ENCODE measurements at places on chromosomes 2 and 18.

GRCh38 chr2:121648206-121649148 is 785 bp downstream of the CLASP1 start:
- peaks cover 38% of the 10 kb centered on the region for H3K36me3 ChIP-seq
- H3K4me3 ChIP-seq: peak overlapping the region; percentile 100
- H3K27me3 ChIP-seq: no peaks in the 10 kb centered on the region
- peak; percentile 44 for DNase-seq

GRCh38 chr2:156151351-156151750 is 181.2 kb downstream of the NR4A2 start:
- H3K4me1 ChIP-seq: no peaks in the 10 kb centered on the region
- no peak for DNase-seq
- no peak overlapping the region for H3K27ac ChIP-seq
- no peaks in the 10 kb centered on the region for H3K27me3 ChIP-seq
- no peaks in the 10 kb centered on the region for H3K36me3 ChIP-seq
- H3K4me3 ChIP-seq: no peak overlapping the region

- no peak overlapping the region for H3K4me3 ChIP-seq
- no peaks in the 10 kb centered on the region for H3K4me1 ChIP-seq
- no peak for DNase-seq
- H3K36me3 ChIP-seq: no peaks in the 10 kb centered on the region
These were observed 90.4 kb upstream of the LYPD1 start for GRCh38 chr2:132760405-132760804.

DNA sequence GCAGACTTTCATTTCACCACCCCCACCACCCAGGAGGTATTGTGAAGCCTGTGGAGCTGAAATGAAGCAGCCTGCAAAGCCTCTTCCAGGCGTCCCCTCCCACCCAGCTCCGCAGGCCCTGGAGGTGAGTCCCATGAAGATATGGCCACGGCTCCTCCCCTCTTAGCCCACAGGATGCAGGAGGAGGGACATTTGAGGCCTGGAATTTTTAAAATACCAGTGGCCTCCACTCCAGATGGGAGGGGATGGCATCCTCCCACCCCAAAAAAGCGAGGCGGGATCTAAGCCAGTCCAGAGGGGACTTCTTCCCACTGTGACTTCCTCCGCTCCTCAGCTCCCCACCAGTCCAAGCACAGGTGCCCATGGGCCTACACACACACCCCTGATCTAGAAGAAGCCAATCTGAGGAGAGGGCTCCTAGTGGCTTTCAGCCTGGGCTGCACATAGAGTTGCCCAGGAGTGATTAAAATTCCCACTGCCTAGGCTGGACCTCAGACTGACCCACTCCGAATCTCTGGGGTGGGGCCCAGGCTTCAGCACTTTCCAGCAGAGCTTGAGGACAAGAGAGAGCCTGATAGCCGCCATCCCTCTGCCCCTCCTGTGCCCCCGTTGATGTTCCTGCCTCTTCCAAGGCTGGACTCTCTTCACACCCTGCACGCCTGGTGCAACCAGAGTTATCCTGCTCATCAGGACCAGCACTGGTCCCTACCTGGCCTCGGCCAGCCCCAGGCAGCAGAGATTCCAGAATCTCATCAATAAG is 206.9 kb downstream of the TNS1 start:
- peaks cover 6% of the 10 kb centered on the region for H3K36me3 ChIP-seq
- H3K27me3 ChIP-seq: peaks cover 26% of the 10 kb centered on the region
- no peak overlapping the region for H3K4me3 ChIP-seq

- no peak overlapping the region for H3K4me3 ChIP-seq
- H3K4me1 ChIP-seq: no peaks in the 10 kb centered on the region
- no peak for DNase-seq
These were observed 47.6 kb downstream of the BCL11A start for GRCh38 chr2:60505880-60506260.

DNA sequence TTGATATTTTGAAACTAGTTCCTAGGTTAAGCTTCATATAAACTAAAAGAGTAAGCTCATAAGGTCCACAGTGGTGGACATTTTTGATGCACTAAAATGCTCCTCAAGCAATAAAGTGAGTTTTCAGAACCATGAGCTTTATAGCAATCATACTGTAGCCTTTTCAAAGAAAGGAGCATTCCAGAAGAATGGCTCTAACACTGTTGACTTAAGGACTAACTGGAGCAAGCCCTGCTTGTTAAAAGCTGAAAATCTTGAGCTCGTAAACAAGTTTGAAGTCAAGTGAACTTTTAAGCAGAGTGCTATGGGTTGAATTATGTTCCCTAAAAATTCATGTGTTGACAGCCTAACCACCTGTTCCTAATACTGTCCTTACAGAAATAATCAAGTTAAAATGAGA is 38.0 kb downstream of the KYNU start:
- H3K4me1 ChIP-seq: no peaks in the 10 kb centered on the region
- no peaks in the 10 kb centered on the region for H3K36me3 ChIP-seq
- H3K27me3 ChIP-seq: peaks cover 23% of the 10 kb centered on the region
- no peak overlapping the region for H3K4me3 ChIP-seq

DNA sequence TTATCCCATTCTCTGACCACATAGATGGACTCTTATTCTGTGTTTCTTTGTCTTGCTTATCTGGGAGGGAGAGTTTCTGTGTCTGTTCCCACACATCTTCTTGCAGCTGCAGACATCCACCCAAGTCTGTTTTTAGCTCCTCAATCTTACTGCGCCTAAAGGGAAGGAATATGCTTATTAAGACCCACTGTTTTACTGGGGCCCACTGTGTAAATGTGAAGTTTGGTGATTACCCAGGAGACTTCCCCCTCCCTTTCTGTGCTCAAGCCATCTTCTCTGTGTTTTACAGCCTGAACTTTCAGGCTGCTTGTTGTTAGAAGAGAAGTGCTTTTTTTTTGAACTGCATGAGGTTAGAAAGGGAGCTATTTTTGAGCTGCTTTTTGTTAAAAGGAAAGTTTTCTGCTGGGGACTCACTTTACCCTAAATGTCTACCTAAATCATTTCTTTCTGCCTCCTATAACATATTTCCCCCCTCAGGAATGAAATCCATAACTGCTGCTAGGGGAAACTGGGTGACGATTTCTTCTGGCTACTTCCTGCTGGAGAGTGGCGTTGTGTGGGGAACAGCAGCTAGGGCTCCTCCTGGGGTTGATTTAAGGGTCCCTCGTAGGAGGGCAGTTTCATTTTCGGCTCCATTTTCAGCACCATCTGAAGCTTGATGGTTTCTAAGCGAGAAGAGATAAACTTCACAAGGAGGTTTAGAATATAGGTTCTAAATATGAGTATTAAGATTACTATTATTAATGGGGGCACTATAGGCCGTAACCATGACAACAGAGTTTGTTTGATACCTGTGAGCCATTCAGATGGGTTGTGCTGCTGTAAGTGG is 39.5 kb upstream of the GMCL1 start:
- peak overlapping the region; percentile 57 for H3K27ac ChIP-seq
- H3K27me3 ChIP-seq: no peaks in the 10 kb centered on the region
- peak overlapping the region; percentile 44 for H3K4me3 ChIP-seq

- H3K4me3 ChIP-seq: no peak overlapping the region
- DNase-seq: no peak
- H3K27me3 ChIP-seq: no peaks in the 10 kb centered on the region
- H3K4me1 ChIP-seq: no peaks in the 10 kb centered on the region
These were observed 22.8 kb upstream of the TTN start for GRCh38 chr2:178829981-178830380.

DNA sequence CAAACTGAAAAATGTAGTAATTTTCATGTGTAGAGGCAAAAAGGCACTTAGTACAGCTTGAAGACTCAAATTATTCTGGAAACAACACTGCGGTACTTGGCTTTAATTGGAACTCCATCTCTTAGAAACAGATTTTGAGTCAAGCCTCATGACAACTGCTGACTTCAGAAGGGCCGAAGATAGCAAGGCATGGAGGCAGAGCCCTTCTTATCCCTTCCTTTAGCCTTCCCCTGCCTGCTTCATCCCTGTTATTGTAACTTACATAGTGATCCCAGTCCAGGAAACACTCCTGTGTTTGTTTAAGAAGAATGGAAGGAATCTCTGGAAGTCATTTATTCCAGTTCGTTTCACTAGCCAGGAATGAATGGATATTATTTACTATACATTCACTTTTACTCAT is 110.9 kb upstream of the FAM98A start:
- H3K27me3 ChIP-seq: no peaks in the 10 kb centered on the region
- no peak for DNase-seq
- no peaks in the 10 kb centered on the region for H3K36me3 ChIP-seq
- H3K4me3 ChIP-seq: no peak overlapping the region

DNA sequence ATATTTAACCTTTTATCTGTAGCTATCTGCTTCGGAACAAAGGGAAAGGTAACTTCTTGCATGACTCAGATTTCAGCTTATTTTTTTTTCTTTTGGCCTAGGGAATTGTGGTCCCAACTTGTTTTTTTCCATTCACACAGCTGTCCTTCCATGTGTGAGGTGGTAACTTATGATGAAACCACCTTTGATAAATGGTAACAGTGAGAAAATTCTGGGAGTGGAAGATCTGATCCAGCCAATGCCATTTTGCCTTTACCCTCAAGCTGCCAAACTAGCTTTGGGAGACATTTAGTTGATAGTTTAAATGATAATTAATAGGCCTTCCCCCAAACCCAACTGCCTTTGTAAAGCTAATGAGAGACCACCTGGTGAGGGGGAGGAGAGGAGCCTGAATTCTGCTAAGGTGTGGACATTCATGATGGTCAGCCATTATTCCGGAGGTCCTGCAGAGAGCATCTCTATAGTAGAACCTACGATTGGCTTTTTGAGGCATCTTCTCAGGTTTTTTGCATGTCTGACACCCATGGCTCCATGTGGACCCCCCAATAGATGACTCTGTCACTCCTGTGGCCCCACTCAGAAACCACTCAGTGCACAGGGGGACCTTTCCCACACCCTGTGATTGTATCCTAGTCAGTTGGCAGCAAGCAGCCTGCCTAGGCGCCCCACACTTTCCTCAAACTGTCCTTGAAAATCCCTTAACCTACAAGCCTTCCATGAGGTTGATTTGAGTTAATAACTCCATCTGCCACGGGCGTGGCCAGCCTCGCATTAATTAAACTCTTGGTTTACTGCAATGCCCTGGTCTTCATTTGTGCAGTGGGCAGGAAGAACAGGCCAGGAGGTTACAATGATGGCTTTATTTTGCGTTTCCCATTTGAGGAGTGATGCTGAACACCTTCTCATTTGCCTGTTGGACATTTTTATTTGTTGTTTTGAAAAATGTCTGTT is 263.5 kb upstream of the PXDN start:
- no peak overlapping the region for H3K27ac ChIP-seq
- H3K4me1 ChIP-seq: no peaks in the 10 kb centered on the region
- DNase-seq: no peak
- no peak overlapping the region for H3K4me3 ChIP-seq
- H3K27me3 ChIP-seq: peaks cover 7% of the 10 kb centered on the region

GRCh38 chr18:65269375-65269774 is 481.4 kb upstream of the CDH7 start:
- H3K27me3 ChIP-seq: no peaks in the 10 kb centered on the region
- no peak overlapping the region for H3K27ac ChIP-seq
- H3K4me3 ChIP-seq: no peak overlapping the region
- DNase-seq: no peak
- H3K4me1 ChIP-seq: no peaks in the 10 kb centered on the region
- H3K36me3 ChIP-seq: no peaks in the 10 kb centered on the region

GRCh38 chr18:12820506-12820905 is 63.5 kb downstream of the PTPN2 start:
- peaks cover 35% of the 10 kb centered on the region for H3K36me3 ChIP-seq
- peaks cover 11% of the 10 kb centered on the region for H3K4me1 ChIP-seq
- no peak overlapping the region for H3K4me3 ChIP-seq
- peak overlapping the region; percentile 20 for H3K27ac ChIP-seq

- no peaks in the 10 kb centered on the region for H3K36me3 ChIP-seq
- no peaks in the 10 kb centered on the region for H3K4me1 ChIP-seq
- H3K4me3 ChIP-seq: no peak overlapping the region
- H3K27ac ChIP-seq: no peak overlapping the region
These were observed 66.2 kb downstream of the CYP26B1 start for GRCh38 chr2:72081451-72081850.

DNA sequence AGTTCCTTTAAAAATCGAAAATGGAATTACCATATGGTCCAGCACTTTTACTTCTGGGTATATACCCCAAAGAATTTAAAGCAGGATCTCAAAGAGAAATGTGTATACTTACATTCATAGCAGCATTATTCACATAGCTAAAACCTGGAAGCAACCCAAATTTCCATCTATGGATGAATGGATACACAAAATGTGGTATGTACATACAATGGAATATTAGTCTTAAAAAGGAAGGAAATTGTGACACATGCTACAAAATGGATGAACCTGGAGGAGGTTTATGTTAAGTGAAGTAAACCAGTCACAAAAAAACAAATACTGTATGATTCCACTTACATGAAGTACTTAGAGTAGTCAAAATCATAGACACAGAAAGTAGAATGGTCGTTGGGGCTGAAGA is 147.9 kb upstream of the LTBP1 start:
- H3K36me3 ChIP-seq: no peaks in the 10 kb centered on the region
- no peak overlapping the region for H3K4me3 ChIP-seq
- DNase-seq: no peak

DNA sequence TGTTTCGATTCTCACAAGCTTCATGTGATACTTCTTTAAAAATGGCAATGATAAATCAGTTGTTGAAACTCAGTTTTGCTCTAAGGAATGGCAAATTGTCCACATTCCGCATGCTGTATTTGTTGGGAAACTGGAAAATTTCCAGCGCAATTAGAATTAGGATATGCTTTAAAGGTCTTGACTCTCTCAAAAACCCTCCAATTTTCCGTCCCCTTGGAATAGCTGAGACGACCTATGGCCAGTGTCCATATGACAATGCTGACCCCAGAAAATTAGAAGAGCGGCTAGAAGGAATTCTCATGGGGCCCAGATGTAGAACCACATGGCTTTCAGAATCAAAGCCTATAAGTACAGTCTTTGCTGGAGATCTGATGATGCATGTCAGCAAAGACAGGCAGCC is 170.8 kb downstream of the TMEM18 start:
- no peak for DNase-seq
- H3K4me1 ChIP-seq: no peaks in the 10 kb centered on the region
- H3K27me3 ChIP-seq: peaks cover 43% of the 10 kb centered on the region
- H3K4me3 ChIP-seq: no peak overlapping the region

DNA sequence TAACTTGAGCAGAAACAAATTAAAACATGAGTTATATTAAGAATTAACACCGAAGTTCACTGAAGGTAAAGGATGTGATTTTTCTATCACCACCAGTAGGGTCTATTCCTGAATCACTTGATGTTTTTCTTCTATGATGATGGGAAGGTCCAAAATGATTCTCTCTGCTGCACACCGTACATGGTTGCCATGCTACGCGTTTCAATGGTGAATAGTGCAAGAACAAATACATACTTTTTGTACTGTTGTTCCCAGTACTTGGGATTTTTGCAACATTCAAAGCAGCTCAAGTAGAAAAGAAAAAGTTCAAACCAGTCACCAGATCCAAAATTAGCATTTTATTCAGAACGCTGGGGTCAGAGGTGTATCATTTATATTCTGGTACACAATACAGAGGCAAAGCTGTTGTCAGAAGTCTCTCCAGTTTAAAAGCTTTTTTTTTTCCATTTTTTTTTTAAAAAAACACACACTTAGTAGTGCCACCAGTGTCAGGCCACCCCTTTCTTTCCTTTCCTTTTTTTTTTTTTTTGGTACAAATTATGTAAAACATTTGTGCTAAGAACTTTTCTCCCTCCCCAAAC is 226.2 kb downstream of the CDH2 start:
- no peak overlapping the region for H3K27ac ChIP-seq
- H3K27me3 ChIP-seq: no peaks in the 10 kb centered on the region
- DNase-seq: no peak
- H3K36me3 ChIP-seq: no peaks in the 10 kb centered on the region
- no peak overlapping the region for H3K4me3 ChIP-seq
